ENCODE measurements at places on chromosomes 3 and 15. TPM values are rescaled to one million over a fixed set of nuclear protein-coding genes. Genes with fewer than 3 reads are reported as not detected.

ANKUB1 gene
- total RNA-seq, result not detected

C3orf22 gene
- total RNA-seq, result not detected

TICRR gene
- total RNA-seq, result 1.2 TPM

TM6SF1 gene
- 2.3 TPM for total RNA-seq

SMAD3 gene
- 48.8 TPM for total RNA-seq

TRH gene
- not detected for total RNA-seq

VIPR1 gene
- not detected for total RNA-seq

SCG3 gene
- not detected for total RNA-seq

GRM2 gene
- under 0.01 TPM for total RNA-seq

HGD gene
- total RNA-seq, result under 0.01 TPM

TM4SF18 gene
- total RNA-seq, result not detected

MEX3B gene
- total RNA-seq, result 8.1 TPM

AGTR1 gene
- 1.5 TPM for total RNA-seq

SENP8 gene
- total RNA-seq, result 2.6 TPM

PGBD4 gene
- total RNA-seq, result 3.0 TPM

SCN11A gene
- total RNA-seq, result under 0.01 TPM

CKMT1B gene
- not detected for total RNA-seq

LSMEM2 gene
- total RNA-seq, result not detected

TMEM207 gene
- not detected for total RNA-seq

FOXL2NB gene
- not detected for total RNA-seq

CSTA gene
- total RNA-seq, result 7.9 TPM

FBXL2 gene
- 16.2 TPM for total RNA-seq

THRB gene
- total RNA-seq, result 7.4 TPM

MUC20 gene
- total RNA-seq, result under 0.01 TPM

PLSCR2 gene
- not detected for total RNA-seq

ATP13A5 gene
- total RNA-seq, result not detected

EPHA3 gene
- total RNA-seq, result 0.99 TPM

TMEM108 gene
- under 0.01 TPM for total RNA-seq

ACTRT3 gene
- total RNA-seq, result 6.1 TPM

MB21D2 gene
- 3.6 TPM for total RNA-seq

PLCB2 gene
- total RNA-seq, result under 0.01 TPM

MUSTN1 gene
- not detected for total RNA-seq

SORD gene
- 8.9 TPM for total RNA-seq

STT3B gene
- 259 TPM for total RNA-seq

CPN2 gene
- not detected for total RNA-seq

CDCP1 gene
- total RNA-seq, result 16.9 TPM

B3GALNT1 gene
- 13.1 TPM for total RNA-seq

PAK6 gene
- total RNA-seq, result under 0.01 TPM

PLSCR5 gene
- not detected for total RNA-seq

GOLGA8S gene
- under 0.01 TPM for total RNA-seq

ROPN1 gene
- not detected for total RNA-seq

All from fibroblast of lung (primary cell).